ENCODE measurements at places on chromosomes 12 and 14. TPM values are rescaled to one million over a fixed set of nuclear protein-coding genes. Genes with fewer than 3 reads are reported as not detected.

- no peak for DNase-seq
Measured at GRCh38 chr12:69298947-69299346, 49.2 kb upstream of the LYZ start.

GRCh38 chr12:38823738-38824137 lies 81.7 kb downstream of the CPNE8 start:
- DNase-seq, result no peak

DNA sequence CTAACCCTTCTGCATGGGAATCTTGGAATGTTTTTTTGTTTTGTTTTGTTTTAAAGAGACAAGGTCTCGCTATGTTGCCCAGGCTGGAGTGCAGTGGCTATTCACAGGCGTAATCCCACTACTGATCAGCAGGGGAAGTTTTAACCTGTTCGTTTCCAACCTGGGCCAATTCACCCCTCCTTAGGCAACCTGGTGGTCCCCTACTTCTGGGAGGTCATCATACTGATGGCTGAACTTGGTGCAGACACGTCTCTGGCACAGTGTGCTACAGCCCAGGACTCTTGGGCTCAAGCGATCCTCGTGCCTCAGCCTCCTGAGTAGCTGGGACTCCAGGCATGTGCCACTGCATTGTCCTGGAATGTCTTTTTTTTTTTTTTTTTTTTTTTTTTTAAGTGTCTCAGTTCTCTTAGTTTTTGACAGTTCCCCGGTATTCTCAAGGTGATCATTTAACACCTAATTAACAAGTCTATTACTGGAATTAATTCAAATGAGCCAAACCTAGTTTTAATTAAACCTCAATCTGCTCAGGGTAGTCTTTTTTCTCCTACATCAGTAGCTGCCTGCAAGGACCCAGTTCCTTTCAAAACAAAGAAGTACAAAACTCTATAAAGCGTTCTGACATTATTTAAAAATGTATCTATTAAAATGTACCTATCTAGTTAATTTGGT lies 49.0 kb upstream of the ISM2 start:
- DNase-seq, result no peak

GRCh38 chr12:47126246-47126645 lies 46.5 kb upstream of the AMIGO2 start:
- DNase-seq, result no peak

- DNase-seq, result no peak
Measured at GRCh38 chr12:129258781-129259318, 405.6 kb downstream of the GLT1D1 start.

DNA sequence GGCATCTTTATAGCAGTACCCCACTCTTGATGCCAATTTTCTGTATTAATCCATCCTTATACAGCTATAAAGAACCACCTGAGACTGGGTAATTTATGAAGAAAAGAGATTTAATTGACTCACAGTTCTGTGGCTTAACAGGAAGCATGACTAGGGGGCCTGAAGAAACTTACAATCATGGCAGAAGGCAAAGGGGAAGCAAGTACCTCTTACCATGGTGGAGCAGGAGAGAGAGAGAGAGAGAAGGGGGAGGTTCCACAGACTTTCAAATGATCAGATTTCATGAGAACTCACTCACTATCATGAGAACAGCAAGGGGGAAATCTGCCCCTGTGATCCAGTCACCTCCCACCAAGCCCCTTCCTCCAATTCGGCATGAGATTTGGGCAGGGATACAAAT lies 84.4 kb downstream of the SLC24A4 start:
- DNase-seq, result no peak

DNA sequence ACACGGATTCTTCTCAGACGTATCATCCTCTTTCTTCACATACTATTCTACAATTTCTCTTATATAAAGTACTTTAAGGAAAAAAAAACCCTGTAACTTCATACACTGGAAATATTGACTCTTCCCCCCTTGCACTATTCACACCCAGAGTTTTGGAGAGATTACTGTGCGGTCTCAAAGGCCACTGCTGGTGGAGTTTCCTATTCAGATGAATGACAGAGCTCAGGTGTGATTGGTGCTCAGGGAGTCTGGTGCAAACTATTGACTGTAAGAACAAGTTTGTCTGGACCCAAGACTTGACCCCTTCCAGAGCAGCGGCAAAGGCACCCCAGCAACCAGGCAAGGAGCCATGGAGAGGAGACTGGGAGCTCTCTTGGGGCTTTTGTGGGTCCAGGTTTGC lies 187.5 kb upstream of the OR4E1 start:
- DNase-seq, result no peak

DNA sequence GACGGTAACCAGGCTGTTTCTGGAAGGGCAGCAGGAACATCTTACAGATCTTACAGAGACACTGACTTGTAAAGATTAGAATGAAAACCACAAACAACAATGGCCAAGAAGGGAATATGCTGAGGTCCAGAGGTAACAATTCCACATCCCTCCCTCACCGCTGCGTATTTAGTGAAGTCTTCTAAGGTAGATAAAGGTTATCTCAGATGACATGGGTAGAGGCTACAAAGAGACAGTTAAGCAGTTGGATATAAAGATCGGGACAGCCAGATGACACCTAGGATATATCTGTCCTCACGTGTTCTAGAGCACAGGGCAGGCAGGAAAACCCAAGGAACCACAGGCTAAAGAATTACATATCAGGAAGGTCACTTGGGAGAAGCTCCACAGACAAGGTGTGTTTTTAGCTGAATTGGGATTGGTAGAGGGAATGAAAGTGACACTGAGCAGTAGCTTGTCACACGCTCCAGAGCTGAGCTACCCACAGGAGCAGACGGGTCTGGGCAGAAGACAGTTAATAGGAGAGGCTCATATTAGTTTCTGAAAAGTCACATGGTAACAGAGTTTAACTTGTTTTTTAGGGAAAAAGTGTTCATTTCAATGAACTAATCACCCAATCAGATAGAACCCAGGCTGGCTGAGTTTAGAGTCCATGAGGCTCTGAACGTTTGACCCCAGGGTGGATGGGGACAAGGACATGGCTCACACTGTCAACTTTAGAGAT lies 83.3 kb downstream of the MIA2 start:
- no peak for DNase-seq

DNA sequence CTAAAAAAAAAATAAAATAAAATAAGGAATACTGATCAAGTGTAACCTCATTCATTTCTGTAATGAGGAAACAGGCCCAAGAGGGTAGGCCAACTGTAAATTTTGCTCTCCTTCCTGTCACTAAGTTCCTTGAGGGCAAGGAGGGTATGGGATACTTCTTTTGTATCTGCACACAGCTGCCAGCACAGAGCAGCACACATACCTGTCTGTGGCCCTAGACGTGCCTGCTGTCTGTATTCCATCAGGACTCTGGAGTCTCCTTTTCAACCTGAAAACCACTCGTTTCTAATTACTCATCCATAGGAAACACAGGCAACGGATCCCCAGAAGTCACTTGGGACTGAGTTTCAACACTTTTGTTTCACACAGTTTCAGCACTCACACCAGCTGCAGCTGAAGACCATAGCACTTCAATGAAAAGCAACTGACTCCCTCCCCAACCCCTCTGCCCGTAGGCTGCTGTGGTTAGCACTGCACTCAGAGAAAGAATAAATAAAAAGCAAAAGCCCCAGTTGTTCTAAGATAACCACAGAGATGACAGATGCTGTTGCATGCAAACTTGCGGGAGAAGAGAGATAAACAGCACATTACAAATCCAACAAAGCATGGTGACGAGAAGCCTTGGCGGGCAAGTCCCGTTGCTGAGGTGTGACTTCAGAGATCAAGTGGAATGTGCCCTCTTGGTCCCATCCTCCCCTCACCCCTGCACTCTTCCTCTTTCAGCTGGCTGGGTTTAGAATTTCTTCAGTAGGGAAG lies 24.9 kb downstream of the CRACR2A start:
- DNase-seq, result no peak

- no peak for DNase-seq
Measured at GRCh38 chr12:104740668-104741067, 217.4 kb downstream of the SLC41A2 start.

DNA sequence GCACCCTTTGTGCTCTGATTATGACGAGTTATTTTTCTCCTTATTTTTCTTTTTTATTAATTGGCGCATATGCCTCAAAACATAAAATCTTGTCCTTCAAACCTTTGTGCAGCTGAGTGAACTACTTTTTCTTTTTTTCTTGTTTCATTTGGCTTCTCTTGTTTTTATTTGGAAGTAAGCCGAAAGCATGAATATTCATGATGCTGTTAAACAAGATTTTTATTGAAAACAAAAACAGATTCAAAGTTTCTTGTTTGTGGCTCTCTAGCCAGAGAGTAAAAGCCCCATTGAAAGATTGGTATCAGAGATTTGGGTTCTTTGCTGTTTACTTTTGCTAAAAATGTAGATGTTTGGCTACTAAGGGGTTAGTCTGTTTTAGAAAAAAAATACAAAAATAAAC lies 183.8 kb downstream of the TMEM132C start:
- no peak for DNase-seq

DNA sequence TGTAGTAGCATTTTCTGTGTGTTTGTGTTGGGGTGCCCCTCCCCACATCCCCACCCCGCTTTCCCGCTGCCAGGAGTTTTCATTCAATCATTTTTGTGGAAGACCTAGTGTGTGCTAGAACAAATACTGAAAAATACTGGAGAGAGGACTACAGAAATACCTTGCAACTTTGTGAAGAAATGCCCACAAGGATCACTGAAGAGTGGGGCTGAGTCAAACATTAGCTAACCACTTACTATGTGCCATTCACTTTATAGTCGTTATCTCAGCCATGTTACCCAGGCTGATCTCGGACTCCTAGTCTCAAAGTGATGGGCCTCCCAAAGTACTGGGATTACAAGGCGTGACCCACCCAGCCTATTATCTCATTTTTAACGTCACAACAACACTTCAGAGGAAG lies 559 bp upstream of the LMBR1L start:
- DNase-seq, result no peak

GRCh38 chr12:52645982-52646381 lies 6.0 kb downstream of the KRT2 start:
- peak; percentile 13 for DNase-seq

GRCh38 chr14:98956181-98956580 lies 315.8 kb downstream of the BCL11B start:
- DNase-seq, result no peak

- DNase-seq, result no peak
Measured at GRCh38 chr12:97643924-97644323, 181.3 kb downstream of the RMST start.

GRCh38 chr14:37114002-37114401 lies 58.4 kb downstream of the SLC25A21 start:
- no peak for DNase-seq

- DNase-seq, result no peak
Measured at GRCh38 chr12:48105321-48105866, 485 bp downstream of the SENP1 start.

DNA sequence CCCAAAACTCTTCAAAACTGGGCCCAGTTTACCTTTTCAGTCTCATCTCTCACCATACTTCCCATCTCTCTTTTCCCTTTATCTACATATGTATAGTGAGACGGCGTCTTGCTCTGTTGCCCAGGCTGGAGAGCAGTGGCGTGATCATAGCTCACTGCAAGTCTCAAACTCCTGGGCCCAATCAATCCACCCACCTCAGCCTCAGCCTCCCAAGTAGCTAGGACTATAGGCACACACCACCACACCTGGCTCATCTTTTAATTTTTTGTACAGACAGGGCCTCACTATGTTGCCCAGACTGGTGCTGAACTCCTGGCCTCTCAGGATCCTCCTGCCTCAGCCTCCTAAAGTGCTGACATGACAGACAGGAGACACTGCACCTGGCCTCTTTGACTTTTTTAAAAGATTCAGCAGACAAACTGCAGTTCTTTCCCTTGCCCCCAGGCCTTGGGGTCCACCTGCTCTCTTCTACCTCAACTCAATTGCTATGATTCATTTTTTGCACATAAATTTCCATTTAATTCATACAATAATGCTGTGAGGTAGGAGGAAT lies 33.6 kb downstream of the TFCP2 start:
- no peak for DNase-seq

- DNase-seq, result no peak
Measured at GRCh38 chr12:46470975-46471374, 98.4 kb upstream of the SLC38A2 start.

- DNase-seq, result no peak
Measured at GRCh38 chr14:67503331-67503730, 14.8 kb upstream of the TMEM229B start.

- no peak for DNase-seq
Measured at GRCh38 chr12:89414851-89415250, 62.5 kb upstream of the DUSP6 start.

DNA sequence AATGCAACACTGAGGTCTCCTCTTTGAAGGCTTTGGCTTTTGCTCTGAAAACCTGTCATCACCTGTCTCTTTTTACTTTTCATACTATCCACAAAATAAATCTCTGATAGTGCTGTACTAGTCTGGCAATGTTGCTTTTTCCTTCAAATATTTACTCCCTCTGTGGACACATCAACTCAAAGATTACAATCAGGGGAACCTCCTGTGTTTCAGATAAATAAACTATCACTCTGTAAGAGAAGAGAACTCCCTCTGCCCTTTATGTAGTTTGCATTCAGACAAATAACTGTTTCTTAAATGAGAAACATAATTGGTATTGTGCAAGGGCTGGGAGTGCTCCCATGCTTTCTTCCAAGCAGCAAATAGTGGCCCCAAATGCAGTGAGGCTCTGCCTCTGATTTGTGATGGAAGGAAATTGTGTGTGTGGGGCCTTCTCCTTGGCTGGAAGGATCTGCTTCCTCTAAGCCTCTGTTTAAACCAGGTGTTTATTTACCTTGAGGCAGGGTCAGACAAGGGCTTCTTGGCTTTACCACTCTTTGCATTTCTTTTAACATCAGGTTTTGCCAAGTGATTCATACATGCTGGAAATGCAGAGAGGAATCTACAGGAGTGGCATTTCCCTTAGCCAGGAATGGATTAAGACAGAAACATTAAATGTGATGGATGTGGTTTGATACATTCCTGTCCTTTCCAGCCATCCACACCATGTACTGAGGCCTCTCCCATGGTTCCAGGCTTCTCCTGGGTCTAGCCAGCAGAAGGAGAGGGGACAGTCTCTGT lies 69.0 kb downstream of the AKAP6 start:
- DNase-seq, result no peak

GRCh38 chr12:108914121-108914531 lies 34.2 kb downstream of the DAO start:
- DNase-seq, result no peak

GRCh38 chr14:58873228-58873953 lies 235.6 kb downstream of the DACT1 start:
- DNase-seq, result no peak

- DNase-seq, result no peak
Measured at GRCh38 chr12:120514002-120514401, 15.0 kb downstream of the COQ5 start.

The HOXC13 gene
- total RNA-seq, result not detected

The TMEM119 gene
- 0.48 TPM for total RNA-seq

The CIDEB gene
- total RNA-seq, result not detected

The ZNF385A gene
- 12.1 TPM for total RNA-seq

The CD27 gene
- 0.28 TPM for total RNA-seq

The WASHC4 gene
- total RNA-seq, result 40.2 TPM

The SYNE3 gene
- total RNA-seq, result not detected

The RNASE2 gene
- not detected for total RNA-seq

The SLC10A1 gene
- not detected for total RNA-seq

The KRT83 gene
- total RNA-seq, result not detected

The JDP2 gene
- 27.2 TPM for total RNA-seq

The FOXA1 gene
- total RNA-seq, result 0.20 TPM

The PDE6H gene
- total RNA-seq, result not detected

The CCDC196 gene
- total RNA-seq, result not detected

The LRRK2 gene
- 0.13 TPM for total RNA-seq

The PLEKHG7 gene
- total RNA-seq, result not detected

The GPR84 gene
- not detected for total RNA-seq

The DAO gene
- not detected for total RNA-seq

The AICDA gene
- not detected for total RNA-seq
